ENCODE measurements at places on chromosomes 1 and 21.
A peak's percentile ranks its signal among the peaks of the same experiment; 100 is the strongest.

- DNase-seq: no peak
Measured at GRCh38 chr21:44874497-44875315, 1.2 kb upstream of the PTTG1IP start.

DNA sequence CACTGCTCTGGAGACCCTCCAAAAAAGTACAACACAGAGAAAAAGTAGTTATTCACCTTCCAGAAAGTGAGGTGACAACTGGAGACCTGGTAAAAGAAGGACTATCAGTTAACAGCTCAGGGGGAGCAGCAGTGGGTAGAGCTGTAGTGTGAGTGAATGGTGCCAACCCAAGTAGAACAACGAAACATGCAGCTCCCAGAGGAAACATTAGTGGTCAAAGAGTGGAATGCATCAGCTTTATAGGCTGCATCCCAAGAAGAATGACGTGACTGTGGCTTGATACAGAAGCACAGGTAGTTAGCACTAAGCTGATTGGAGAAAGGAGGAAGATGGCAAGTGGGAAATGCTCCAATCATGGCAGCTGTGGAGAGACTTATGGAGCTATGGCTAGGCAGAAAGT lies 275.7 kb upstream of the CAMK1G start:
- DNase-seq: no peak

DNA sequence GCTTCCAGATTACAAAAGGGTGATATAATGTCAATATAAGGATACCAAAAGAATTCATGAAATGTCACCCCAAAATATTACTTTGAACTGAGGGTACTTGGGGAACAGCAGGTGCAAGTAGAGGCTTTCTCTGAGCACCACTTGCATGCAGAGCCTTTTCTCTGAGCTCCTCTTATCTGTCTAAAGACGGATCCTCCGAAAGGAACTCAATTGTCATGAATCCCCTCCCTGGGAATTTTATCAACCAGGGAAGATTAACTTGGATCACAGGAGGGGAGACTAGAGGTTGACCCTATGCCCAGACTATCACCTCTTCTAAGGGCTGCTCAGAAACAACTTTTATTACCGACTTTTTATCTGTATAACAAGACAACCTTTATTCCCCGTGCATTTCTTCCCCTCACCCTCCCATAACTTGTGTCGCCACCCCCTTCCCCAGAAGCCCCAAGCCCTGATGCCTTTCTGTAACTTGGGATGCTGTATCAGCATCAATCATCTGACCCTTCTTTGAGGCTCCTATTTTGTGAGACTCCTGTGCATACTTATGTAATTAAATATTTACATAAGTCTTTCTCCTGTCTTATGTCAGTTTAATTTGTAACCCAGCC lies 94.1 kb downstream of the CACHD1 start:
- no peak for DNase-seq

GRCh38 chr1:175543447-175543846 lies 199.9 kb downstream of the TNR start:
- DNase-seq: no peak

DNA sequence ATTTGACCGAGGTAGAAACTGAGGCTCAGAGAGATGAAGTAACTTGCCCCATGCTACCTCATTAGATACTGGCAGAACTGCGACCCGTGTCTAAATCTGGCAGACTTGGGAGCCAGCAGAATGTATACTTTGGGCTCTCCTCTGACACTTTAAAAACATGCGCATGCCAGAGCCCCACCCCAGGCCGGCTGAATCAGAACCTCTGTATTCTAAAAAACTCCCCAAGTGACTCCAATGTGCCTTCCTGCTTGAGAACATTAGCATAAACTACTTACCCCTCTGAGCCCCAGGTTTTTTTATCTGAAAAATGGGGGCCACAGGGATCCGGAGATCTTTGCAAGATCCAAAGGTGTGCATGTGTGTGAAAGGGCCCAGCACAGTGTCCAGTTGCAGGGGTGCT lies 344.7 kb upstream of the USP24 start:
- DNase-seq: no peak

DNA sequence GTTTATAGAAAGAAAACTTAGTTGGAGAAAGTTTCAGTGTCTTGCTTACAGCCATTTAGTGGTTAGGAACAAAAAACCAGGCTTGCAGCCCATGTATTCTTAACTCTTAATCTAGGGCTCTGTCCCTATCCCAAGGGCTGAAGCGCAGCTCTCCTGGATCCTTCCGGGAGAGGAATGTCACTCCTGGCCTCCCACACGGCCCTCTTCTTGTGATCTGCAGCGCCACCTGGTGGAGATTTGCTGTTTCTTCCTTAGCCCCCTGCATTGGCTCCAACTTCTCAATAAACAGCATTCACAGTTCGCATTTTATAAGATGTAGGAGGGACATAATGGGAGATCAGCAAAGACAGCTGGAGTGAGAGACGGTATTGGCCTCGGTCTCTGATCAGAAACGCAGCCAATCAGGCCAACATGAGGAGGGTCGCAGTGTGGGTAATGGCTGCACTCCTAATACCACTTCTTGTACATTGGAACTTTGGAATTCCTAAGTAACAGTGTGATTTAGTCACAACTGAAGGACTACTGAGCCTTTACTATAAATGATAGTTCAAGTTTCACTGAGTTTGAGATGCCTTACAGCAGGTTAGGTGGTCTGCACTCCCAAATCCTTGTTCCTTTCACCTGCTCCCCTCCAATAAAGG lies 283.4 kb downstream of the ASTN1 start:
- peak; percentile 63 for DNase-seq

- DNase-seq: no peak
Measured at GRCh38 chr1:226061841-226062557, 517 bp upstream of the H3-3A start.

DNA sequence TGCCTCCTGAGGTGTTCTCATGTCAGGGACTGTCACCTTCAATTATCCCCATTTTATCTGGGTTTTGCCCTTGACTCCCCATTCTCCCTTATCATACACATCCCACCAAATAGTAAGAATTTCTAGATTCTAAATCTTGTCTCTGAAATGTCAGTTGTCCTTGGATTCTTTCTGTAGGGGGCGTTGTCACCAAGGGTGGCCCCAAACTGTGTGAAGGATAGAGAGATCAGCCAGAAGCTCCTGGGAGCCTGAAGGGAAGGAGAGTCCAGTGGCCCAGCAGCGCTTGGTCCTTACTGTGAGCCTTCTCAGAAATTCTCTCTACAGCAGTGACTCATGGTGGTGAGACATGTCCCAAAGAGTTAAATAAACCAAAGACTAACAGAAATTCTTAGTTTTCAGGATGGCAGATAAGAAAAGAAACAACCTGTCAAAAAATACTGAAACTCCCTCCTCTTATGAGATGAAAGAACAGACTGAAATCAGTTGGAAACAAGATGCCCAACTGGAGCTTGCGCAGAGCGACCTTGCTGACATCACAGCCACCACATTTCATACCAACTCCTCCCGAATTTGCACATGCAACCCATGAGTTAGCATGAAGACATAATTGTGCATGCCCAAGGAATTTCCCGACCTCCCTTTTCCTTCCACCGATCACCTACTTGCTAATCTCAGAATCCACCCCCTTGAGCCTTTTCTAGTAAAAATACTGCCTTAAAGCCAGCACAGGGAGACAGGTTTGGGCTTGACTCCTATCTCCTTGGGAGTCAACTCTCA lies 109.8 kb downstream of the ELAVL4 start:
- no peak for DNase-seq

GRCh38 chr1:4585216-4585615 lies 69.2 kb upstream of the AJAP1 start:
- no peak for DNase-seq

- DNase-seq: no peak
Measured at GRCh38 chr1:10781137-10781536, 15.3 kb downstream of the CASZ1 start.

- no peak for DNase-seq
Measured at GRCh38 chr1:207345644-207346477, 24.4 kb downstream of the CD55 start.

- no peak for DNase-seq
Measured at GRCh38 chr1:88061492-88062177, 622.4 kb upstream of the PKN2 start.

DNA sequence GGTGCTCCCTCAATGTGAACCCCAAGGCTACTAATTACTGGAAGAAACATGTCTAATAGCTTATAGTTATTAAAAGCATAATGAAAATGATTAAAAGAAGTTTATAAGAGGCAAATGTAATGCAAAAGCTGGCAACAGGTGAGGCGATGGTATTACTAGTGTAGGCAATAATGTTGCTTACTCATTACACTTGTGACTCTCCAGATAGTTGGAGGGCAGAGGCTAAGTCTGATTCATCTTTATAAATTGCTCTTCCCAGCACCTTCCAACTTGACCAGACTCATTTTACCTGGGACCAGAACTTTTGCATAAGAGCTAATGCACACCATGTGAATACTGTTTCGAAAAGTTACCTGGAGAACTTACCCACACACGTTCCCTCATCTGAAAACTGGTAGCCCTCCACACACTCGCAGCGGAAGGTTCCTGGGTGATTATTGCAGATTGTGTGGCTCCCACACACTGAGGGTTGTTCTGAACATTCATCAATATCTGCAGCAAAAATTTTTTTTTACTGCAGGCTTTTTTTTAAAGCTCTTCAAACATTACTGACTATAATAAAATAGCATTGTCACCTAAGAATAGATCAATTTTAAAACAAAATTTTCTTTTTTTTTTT lies 48.0 kb downstream of the NID1 start:
- DNase-seq: no peak

DNA sequence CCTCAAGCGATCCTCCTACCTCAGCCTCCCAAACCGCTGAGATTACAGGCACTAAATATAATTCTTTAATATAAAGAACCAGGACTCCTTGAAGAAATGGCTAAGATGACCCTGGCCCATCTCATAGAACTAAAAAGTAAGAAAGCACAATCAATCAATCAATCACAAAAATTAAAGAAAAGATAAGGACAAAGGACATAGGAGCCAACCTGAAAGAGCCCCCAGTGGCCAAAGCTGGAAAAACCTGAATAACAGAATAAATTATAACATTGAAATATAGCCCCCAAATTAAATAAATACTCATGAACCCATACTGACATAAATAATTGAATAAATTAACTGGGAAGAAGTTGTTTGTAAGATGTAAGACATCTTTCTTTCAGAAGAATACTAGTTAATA lies 8.9 kb downstream of the NUP210L start:
- DNase-seq: no peak

Measured in D721Med (cell line).